Activated naive CD4-positive, alpha-beta T cell treated with anti-CD3 and anti-CD28 coated beads, Interleukin-2, amount 10 ng/mL, durations not matched to agents 7 days and 5 days (primary cell): ENCODE measurements at places on chromosomes 7 and 10.

DNA sequence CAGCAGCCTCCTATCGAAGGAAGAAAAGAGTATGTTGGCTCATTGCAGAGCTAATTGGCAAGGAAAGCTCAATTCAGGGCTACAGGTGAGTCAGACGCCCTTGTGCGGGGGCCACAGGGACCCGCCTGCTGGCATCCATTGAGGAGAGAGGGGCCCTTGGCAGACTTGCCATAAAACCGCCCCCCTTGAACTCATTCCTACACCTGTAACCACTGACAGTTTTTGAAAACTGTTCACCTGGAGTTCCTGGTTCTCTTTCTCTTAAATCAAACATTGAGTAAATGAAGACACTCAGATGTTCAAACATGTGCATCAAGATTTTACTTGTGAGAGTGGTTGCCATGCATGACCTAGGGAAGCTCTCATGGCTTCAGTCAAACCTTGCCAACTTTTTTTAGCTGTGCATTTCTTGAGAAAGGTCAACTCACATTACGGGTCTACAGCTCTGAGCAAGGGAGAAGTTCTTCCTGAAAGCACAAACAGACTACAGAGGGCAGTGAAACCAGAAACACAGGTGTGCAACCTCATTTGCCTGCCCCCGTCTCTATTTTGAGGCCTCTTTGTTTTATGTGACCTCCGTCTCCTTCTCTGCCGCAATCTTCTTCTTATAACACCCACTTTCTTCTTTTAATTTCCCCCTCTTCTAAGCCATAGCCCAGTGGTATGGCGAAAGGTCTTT lies 87.8 kb downstream of the TBXAS1 start:
- no peak for DNase-seq

DNA sequence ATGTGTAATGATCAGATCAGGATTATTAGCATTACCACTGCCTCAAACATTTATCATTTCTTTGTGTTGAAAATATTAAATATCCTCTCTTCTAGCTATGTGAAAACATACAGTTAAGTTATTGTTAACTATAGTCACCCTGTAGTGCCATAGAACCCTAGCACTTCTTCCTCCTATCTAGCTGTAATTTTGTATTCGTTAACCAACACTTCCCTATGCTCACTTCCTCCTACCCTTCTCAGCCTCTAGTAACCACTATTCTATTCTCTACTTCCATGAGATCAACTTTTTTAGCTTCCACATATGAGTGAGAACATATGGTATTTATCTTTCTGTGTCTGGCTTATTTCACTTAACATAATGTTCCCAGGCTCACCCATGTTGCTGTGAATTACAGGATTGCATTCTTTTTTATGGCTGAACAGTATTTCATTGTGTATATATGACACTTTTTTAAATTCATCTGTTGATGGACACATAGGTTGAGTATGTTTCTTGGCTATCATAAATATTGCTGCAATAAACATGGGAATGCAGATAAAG lies 132.7 kb upstream of the RHOBTB1 start:
- DNase-seq: no peak

DNA sequence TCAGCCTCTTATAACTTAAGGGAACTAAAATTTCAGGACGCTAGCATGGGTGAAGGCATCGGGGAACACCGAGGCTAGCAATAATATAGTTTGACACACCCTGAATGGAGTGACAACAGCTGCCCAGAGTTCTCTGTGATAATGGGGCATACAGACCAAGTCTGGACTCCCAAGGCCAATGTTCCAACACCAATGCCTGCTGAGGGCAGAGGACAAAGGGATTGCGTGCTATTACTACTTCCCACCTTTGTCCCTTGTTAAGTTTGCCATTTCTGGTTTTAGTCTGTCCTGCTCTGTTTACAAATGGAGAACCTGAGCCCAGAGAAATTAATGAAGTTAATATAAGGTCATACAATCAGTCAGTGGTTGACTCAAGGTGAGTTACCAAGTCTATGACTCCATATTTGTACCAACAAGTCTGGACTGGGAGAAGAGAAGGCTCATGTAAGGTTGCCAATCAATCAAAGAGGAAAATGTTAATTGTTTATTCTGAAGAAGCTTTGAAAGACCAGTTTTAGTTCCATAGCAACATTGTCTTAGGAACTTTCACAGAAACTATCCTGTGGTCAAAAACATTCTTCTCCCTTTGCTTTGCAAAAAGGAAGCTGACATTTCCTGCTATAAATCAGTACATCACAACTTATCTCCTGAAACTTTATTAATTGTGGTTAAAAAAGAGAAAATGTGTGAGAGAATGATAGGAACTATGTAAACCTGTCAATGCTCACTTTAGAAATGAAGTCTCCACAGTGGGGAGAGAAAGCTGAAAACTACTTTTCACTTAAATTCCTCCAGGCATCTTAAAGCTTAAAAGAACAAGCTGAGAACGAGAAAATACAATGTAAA lies 74.5 kb downstream of the CCDC6 start:
- DNase-seq: no peak

DNA sequence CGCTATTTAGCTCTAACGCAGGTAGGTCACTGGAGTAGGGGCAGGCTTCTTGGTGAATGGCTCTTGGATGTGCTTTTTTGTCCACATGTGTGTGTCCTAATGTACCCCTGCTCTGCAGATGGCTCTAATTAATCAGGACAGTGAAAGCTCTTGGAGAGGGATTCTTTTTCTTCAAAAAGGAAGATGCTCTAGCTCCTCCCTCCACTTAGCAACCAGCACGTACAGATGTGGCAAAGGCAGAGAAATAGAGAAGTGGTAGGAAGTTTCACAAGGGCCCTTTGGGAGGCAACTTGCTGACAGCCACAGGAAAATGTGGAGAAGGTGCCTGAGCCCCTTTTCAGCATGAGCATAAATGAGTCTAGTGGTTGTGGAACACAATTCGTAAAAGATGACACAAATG lies 221.7 kb downstream of the PLXNA4 start:
- DNase-seq: no peak

DNA sequence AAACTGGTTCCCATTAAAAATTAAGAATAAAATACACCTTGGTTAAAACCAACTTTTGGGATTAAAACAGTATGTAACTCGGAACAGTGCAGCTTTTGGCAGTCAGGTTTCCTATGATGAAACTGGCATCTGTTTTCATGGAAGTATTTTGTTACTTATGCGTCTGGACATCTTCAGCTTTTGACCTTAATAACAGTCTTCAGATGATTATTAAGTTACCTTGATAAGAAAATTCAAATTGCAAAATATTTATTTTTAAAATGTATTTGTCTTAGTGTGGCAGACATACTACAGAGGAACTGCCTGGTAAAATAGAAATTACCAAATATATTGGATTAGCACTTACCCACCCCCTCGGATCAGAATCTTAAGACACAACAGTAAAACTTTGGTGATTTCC lies 100.0 kb downstream of the ITGB8 start:
- no peak for DNase-seq

- DNase-seq: no peak
These were observed 3.9 kb downstream of the DCLRE1A start for GRCh38 chr10:113849946-113850345.

GRCh38 chr7:92813390-92814024 lies 22.9 kb downstream of the CDK6 start:
- DNase-seq: peak; percentile 25

GRCh38 chr10:68434657-68435056 lies 27.6 kb upstream of the RUFY2 start:
- DNase-seq: no peak

- no peak for DNase-seq
These were observed at the start of gene COBL for GRCh38 chr7:51316666-51317581. TSS of gene COBL (minus strand) at chr7:51316809. CDS start at chr7:51316633, 176 bp downstream.

DNA sequence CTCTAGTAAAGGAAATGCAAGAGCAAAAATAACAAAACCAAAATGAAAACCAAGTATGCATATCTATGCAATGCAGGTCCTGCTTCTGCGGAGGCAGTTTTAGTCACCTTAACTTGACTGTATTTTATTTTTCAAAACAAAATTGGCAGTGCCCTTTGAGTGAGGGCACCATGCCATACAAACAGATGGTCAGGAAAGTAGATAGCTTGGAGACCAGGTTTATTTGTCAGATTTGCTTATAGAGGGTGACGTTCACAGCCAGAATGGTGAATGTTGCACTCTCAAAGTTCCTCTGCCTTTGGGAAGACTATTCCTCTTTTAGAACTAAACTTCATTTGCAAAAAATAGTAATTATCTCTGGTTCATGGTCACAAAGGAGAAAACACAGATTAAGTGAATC lies 801.9 kb downstream of the ANKRD7 start:
- no peak for DNase-seq

DNA sequence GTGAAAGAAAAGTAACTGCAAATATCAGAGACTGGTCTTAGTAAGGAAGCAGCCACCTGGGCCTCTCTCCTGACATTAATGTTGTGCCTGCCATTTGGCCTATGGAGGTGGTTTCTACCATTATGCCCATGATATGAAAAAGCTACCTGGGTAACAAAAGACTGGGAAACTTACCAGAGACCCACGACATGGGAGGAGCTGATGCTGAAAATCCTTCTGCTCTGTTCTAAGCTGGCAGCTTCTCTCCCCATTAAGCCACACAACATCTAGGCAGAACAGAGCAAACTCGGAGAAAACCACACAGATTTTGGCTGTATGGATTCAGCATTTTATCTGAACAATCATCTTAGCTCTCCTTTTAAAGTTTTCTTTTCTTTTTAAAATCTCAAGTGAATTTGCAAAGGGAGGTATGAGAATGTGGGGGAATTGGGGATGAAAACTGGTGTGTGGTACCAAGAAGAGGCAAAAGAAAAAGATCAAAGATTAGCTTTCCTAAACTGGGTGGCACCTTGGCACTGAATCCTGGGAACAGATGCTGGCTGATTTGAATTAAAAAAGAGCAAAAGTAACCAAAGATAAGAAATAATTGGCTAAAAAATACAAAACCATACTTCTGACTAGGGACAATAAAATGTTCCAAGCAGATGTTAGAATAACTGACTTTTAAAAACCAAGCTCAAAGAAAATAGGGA lies 128.6 kb upstream of the ANKRD1 start:
- DNase-seq: no peak

- no peak for DNase-seq
These were observed 41.9 kb downstream of the CYCS start for GRCh38 chr7:25083201-25083600.

- no peak for DNase-seq
These were observed 270.6 kb downstream of the TWIST1 start for GRCh38 chr7:18846765-18847215.

- peak; percentile 82 for DNase-seq
These were observed 1.8 kb downstream of the UFSP1 start for GRCh38 chr7:100887516-100888290.

DNA sequence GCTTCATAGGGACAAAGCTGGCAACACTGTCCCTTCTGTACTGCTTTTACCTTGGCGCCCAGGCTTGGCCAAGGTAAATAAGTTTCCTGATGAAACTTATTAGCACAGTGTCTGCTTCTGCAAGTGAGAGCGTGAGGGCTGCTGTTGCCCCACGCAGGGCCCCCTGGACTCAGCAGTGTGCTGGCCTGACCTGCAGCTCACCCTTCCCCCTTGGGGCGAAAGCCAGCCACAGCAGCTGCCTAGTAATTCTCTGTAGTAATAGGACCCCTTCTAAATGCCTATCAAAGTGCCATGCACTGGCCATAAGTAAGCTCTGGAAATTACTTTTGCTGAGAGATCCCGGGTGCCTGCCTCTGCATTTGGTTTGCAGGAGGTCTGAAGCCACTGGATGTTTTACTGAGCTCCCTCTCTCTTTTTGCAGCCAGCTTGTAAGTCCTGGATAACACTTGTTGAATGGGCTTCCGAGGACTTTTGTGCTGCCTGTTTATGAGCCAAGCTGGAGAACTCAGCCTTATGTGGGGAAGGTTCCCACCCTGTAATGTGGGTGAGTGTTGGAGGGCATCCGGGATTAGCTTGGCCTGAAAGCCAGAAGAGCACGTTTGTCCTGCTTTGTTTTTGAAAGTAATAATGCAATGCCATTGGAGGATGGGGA lies 293.9 kb downstream of the C7orf25 start:
- DNase-seq: no peak

- DNase-seq: no peak
These were observed 258.2 kb downstream of the GLI3 start for GRCh38 chr7:41978858-41979257.

DNA sequence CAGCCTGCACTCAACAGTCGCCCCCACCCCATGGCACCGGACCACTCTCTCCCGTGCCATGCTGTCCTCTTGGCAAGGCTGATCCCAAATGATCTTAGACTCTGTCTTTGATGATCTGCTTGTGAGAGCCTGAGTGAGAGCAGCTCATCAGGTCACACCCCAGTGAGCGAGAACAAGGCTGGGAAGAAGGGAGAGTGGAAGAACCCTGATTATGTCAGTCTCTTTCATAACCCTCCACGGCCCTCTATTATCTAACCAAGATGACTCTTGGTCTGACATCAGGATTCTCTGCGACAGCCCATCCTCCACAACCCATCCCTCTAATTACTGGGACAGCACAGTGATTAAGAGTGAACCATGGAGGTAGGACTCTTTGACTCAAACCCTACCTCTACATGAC lies 53.1 kb upstream of the C7orf33 start:
- DNase-seq: no peak

- DNase-seq: no peak
These were observed 623.1 kb upstream of the MGMT start for GRCh38 chr10:128843972-128844371.
